ENCODE measurements at places on chromosomes 11 and 22.

- DNase-seq = no peak
These were observed 26.5 kb upstream of the SOX6 start for GRCh38 chr11:16382638-16383380.

DNA sequence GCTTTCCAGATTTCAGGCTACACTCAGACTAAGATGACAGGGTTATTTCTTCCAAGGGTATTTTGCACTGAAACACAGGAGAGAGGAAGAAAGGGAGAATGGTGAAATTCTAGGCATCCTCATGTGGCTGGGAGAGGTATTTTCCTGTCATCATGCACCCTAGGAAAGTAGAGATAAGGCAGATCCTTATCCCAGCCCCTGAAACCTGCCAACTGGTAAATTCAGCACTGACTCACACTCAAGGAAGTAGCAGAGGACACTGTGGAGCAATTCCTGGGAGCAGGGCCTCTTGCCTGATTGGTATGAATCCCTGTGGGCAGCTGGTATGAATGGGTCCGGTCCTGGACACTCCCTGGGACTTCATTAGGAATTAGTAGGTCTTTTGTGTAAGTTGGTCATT, 37.6 kb upstream of the SLC5A1 start:
- no peak for DNase-seq

GRCh38 chr11:17386331-17387084, 2.0 kb downstream of the KCNJ11 start:
- DNase-seq = peak; percentile 17

- DNase-seq = no peak
These were observed 8.2 kb upstream of the HSPA8 start for GRCh38 chr11:123069908-123070821.

GRCh38 chr22:36079041-36079440, 50.4 kb upstream of the RBFOX2 start:
- DNase-seq = no peak

GRCh38 chr11:6219359-6219758, 14.0 kb downstream of the C11orf42 start:
- no peak for DNase-seq

DNA sequence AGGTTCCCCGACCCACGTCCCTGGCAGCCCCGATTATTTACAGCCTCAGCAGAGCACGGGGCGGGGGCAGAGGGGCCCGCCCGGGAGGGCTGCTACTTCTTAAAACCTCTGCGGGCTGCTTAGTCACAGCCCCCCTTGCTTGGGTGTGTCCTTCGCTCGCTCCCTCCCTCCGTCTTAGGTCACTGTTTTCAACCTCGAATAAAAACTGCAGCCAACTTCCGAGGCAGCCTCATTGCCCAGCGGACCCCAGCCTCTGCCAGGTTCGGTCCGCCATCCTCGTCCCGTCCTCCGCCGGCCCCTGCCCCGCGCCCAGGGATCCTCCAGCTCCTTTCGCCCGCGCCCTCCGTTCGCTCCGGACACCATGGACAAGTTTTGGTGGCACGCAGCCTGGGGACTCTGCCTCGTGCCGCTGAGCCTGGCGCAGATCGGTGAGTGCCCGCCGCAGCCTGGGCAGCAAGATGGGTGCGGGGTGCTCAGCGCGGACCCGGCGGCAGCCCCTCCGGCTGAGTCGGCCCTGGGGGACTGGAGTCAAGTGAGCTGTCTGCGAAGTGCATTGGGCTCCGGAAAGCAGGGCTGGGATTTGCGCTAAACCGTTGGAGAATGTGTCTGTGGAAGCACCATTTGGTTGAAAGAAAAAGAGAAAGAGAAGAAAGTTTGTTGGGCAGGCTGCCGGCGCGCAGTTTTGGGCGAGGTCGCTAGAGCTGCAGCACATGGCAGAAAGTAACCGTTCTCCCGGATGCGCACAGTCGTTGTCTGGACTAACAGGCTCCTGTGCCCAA, at the start of gene CD44:
Gene CD44, plus strand, starts transcription at position 229 of the 779 bp plus-strand sequence. Its CDS starts 133 bp downstream, at position 362.
- DNase-seq = no peak

- no peak for DNase-seq
These were observed 5.1 kb downstream of the EFEMP2 start for GRCh38 chr11:65867284-65868071.

- DNase-seq = no peak
These were observed 21.2 kb downstream of the PTPRJ start for GRCh38 chr11:48001438-48002021.

DNA sequence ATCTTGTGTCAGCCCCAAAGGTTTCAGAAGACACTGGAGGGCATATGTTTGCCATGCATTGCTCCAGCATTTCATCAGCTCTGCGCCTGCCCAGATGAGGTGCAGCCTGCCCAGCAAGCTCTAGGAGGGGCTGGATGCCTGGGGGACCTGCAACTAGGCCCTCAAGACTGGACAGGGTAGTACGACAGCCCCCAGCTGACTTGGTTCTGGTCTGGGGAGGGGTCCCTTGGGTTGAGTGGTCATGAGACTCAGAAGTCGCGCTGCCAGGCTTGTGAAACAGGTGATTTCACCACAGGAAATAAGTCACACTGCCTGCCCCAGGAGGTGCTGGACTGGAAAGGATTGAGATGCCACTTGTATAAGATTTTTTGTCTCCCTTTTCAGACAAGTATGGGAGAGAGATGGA, 23.4 kb downstream of the TPBGL start:
- no peak for DNase-seq

DNA sequence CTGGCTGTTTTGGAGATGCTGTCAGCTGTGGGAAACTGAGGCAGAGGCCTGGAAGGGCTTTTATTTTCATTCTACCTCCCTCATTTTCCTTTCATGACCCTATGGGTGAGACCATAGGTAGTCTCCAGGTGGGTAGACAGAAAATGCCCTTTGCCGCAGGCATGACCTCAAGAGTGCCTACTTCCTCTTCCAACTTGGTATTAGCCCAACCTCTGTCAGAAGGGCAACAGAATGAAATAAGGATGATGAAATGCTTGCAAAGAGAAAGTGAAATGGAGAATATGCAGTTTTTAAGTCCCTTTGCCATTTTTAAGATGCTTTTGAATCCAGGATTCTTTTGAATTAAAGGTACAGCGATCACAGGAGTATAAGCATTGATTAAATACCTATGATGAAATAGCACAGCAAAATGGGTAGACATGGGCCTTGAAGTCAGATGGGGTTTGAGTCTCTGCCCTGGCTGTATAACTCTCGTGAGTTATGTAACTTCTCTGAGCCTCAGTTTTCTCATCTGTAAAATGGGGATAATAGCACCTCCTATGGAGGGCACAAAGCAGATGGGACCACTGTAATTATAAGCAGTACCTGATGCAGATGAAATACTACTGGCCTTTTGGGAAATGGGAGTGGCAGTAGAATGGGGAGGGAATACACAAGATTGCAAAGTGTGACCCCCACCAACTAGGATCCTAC, 3.7 kb downstream of the ASPHD2 start:
- no peak for DNase-seq
